ENCODE measurements at places on chromosomes 3 and 15.

GRCh38 chr3:152497457-152497856 is 228.7 kb downstream of the MBNL1 start:
- no peak for DNase-seq

- no peak for DNase-seq
Measured at GRCh38 chr3:148954981-148955380, 36.4 kb upstream of the GYG1 start.

GRCh38 chr15:38522922-38523321 is 41.7 kb downstream of the RASGRP1 start:
- DNase-seq = no peak

DNA sequence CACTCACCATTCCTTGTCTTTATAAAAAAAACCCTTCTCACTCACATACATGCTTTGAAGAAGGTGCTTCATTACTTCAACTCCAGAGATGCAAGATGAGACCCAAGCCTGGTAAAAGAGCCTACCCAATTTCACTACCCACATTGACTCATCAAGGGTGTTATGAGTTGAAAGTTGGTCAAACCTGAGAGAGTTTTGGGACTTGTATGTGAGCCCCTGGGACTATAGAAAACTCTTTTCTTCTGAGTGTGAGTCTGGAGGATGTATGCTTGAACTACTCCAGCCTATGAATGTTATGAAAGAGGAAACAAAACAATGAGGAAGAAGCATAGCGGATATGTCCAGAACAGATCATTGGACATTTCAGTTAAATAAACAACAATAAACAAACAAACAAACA is 106.5 kb upstream of the SATB1 start:
- no peak for DNase-seq

GRCh38 chr3:127676921-127677351 is 4.2 kb downstream of the ABTB1 start:
- no peak for DNase-seq

DNA sequence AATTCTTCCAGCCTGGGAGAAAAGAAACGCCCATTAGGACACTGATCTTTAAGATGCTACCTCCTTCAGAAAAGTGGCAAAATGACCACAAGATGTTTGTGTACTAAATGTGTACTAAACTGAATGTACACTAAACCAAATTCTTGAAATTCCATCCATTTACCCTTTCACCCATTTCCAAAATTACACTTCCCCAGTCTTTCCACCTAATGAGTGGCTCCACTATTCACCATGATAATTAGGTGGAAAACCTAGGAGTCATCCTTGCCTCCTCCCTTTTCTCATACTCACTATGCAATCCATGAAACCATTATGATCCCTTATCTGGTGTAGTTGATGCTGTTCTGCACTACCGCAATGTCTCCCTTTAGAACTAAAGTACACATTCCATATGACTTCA is 452.1 kb upstream of the THBS1 start:
- DNase-seq = no peak

- DNase-seq = no peak
Measured at GRCh38 chr3:48038971-48039481, 22.8 kb upstream of the MAP4 start.

DNA sequence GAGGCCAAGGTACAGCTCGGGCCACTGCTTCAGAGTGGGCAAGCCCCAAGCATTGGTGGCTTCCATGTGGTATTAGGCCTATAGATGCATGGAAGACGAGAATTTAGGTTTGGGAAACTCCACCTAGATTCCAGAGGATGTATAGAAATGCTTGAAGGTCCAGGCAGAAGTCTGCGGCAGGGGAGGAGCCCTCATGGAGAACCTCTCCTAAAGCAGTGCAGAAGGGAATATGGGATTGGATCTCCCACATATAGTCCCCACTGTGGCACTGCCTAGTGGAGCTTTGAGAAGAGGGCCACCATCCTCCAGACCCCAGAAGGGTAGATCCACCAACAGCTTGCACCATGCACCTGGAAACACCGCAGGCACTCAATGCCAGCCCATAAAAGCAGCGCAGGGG is 48.1 kb upstream of the XXYLT1 start:
- DNase-seq = no peak

DNA sequence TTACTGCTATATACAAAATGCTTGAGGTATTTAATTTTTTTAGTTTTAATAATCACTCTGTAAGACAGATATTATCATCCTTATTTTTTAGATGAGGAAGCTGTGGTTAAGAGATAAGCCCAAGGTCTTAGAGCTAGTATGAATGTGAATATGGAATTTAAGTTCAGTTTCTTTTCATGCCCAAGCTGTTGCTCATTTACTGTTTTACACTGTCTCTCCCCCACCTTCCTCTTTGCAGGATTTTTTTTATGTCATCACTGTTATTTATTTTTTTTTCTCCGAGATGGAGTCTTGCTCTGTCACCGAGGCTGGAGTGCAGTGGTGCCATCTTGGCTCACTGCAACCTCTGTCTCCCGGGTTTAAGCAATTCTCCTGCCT is 22.5 kb downstream of the MAP2K5 start:
- no peak for DNase-seq

GRCh38 chr15:70186152-70186551 is 88.4 kb upstream of the TLE3 start:
- DNase-seq = no peak

GRCh38 chr3:129316248-129317013 is 37.8 kb downstream of the HMCES start:
- peak; percentile 82 for DNase-seq

DNA sequence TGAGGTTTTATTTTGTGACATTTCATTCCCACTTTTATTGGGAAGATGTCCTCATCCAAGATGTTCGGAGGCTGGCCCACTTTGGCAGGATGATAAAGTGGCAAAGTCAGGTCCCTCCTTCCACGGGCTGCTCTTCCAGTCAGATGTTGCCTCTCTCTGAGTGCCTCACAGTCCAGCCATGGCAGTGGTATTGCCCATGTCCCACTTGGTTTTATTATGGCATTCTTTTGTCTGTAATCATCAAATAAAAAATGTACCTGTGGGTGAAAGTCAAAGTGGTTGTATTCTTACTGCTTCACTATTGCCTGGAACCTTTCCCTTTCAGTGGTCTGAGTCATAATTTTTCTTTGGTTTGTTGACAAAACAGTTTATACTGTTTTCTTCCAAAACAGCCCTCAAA is 20.2 kb downstream of the ARNT2 start:
- no peak for DNase-seq

DNA sequence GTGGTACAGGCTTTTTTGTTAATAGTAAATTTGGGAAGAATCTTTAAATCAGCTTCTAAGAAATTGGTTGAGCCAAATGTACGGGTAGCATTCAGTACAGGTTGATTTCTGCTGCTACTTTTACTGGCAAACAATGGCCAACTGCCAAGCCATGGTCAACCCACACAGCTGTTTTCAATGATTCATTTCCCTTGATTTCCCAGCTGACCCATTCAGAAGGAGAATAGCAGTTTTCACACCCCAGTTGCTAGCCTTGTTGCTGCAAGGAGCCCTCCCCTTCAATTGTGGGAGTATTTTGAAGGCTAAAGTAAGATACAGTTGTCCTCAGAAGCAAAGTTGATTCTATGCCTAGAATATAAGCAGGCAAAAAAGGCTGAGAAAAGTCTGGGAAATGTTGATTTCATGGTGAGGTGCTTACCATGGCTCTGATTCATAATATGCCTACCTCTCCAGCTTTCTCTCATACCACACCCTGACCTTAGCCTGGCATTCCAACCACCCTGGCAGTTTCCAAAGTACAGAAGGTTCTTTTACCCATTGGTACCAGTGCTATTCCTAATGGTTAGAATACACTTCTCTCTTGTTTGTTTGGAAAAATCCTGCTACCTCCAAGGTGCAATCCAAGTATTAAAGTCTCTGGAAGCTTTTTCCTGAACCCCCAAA is 320.3 kb upstream of the TGFBR2 start:
- peak; percentile 48 for DNase-seq

- no peak for DNase-seq
Measured at GRCh38 chr15:51087513-51087912, 7.2 kb downstream of the TNFAIP8L3 start.

GRCh38 chr3:23128655-23129054 is 74.5 kb upstream of the UBE2E2 start:
- DNase-seq = no peak

- DNase-seq = no peak
Measured at GRCh38 chr15:77747175-77748077, 114.7 kb upstream of the LINGO1 start.

GRCh38 chr3:159488602-159489001 is 500.0 kb upstream of the IL12A start:
- no peak for DNase-seq

DNA sequence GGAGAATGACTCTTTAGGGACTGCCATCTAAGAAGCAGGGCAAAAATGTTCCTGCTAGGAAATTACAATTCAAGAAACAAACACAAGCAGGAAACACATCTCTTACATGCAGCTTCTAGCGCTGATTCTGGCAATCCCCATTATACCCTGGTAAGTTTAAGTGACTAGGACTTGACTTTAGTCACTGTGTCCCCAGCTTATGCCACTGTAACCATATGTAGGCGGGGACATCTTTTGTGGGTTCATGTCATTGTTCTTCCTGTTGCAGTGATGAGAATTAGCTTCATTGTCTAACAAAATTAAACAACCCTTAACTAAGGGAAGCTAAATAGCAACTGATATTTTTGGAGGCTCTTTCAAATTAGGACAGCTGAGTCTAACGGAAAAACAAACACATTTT is 17.9 kb upstream of the FAM81A start:
- no peak for DNase-seq

DNA sequence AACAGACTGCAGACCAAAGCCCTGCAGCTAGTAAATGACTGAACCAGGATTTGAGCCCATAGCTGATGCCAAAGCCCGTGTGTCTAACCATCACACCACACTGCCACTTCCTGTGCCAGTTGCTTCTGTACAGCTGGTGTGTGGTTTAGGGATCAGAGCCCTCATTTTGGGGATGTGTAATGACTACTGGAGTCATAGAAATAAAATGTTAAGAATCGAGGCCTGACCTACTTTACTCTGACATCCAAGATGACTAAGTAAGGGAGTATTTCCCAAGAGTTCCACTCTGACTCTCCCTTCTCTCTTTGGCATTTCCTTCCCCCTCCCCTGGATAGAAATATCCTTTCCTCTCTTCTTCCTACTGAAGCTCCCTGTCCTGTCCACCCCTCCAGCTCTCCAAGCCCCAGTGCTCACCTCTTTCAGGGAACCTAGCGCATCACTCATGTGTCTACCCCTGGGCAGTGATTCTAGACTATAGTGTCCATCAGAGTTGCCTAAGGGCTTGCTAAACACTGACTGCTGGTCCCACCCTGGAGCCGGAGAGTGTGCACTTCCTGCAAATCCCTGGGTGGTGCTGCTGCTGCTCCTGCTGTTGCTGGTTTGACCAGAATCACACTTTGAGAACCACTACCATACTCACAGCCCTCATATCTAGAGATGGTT is 53.8 kb downstream of the MGLL start:
- DNase-seq = peak; percentile 97

- DNase-seq = no peak
Measured at GRCh38 chr3:178386401-178386800, 149.8 kb upstream of the KCNMB2 start.

DNA sequence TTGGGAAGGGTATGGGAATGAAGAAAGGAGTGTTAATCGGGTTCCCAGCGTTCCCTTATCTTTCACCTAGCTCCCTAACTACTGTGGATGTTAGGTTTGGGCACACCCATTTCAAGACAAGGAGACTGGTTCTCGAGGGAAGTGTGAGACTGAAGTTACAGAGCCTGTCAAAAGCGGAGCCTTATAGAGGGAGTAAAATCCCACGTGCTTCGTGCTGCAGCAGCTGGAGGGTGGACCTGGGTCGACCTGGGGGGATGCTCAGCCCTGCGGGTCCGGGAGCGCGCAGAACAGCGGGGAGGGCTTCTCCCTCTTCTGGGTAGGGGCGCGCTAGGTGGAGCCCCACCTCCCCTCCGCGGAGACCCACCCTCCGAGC is 314 bp upstream of the TMED3 start:
- peak; percentile 43 for DNase-seq

DNA sequence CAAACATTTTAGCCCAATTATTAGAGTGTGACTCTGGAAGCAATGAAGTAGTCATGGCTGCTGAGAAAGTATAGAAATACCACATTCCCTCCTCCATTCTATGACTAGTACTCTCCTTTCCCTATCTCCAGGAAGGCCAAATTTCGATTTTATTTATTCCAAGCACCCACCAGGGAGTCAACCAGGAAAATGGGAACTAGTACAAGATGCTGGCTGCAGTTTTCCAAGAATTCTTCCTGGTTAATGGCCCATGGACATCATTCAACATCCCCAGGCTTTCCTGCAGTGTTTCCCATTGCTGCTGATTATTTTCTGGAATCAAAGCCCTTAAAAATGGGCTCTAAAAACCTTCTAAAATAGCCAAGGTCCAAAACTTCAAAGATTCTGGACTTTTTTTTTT is 247.9 kb upstream of the STT3B start:
- no peak for DNase-seq

GRCh38 chr15:75577401-75578172 is 1.5 kb downstream of the PTPN9 start:
- DNase-seq = peak; percentile 52

DNA sequence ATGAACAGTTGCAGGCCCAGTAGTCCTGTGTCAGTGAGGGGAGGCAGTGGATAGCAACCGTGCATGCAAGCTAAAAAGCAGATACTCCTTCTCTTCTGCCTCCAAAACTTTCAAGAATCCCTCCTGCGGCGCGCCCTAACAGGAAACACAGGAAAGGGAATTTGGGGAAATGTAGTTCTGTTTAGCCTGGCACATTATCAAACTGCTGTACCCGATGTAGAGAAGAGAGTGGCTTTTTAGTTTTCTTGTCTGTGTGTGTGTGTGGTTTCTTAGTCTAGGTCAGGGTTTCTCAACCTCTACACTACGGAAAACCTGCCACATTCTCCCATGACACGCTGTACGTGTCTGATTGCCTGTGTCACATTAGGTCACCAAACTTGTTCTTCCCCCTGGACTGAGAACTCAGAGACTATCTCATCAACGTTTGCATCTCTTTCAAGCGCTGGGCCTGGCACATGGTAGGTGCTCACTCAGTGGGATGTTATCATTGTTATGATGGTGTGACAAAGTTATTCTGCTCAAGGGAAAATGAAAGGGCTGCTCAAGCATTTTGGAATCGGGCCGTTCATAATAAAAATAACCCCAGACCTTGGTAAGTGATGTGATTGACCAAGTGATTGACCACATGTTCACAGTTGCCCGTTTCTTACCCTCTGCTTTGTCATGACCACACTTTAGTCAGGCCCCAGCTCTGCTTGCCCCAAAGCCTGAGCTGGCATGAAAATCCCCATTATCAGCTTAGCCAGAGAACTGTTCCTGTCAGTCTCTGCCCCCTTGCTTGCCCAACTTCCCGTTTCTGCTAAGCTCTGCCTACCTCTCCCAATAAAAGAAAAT is 33.2 kb downstream of the TM4SF4 start:
- no peak for DNase-seq

All from RKO (cell line).